ENCODE measurements at places on chromosomes 7 and 10. TPM values are rescaled to one million over a fixed set of nuclear protein-coding genes. Genes with fewer than 3 reads are reported as not detected.

The LIPK gene
- not detected for total RNA-seq

The PRKCQ gene
- total RNA-seq = not detected

The PAPOLB gene
- not detected for total RNA-seq

The RGR gene
- not detected for total RNA-seq

- H3K4me1 ChIP-seq = peaks cover 4% of the 10 kb centered on the region
- DNase-seq = no peak
- H3K27ac ChIP-seq = no peak overlapping the region
- H3K36me3 ChIP-seq = no peaks in the 10 kb centered on the region
- H3K4me3 ChIP-seq = no peak overlapping the region
Measured at GRCh38 chr7:14219125-14219524, 229.7 kb upstream of the ETV1 start.

GRCh38 chr7:135761751-135762488 is 13.3 kb upstream of the FAM180A start:
- H3K27ac ChIP-seq = peak overlapping the region; percentile 96
- peak; percentile 81 for DNase-seq
- H3K27me3 ChIP-seq = peaks cover 3% of the 10 kb centered on the region
- peak overlapping the region; percentile 62 for H3K4me3 ChIP-seq
- H3K36me3 ChIP-seq = peaks cover 6% of the 10 kb centered on the region

DNA sequence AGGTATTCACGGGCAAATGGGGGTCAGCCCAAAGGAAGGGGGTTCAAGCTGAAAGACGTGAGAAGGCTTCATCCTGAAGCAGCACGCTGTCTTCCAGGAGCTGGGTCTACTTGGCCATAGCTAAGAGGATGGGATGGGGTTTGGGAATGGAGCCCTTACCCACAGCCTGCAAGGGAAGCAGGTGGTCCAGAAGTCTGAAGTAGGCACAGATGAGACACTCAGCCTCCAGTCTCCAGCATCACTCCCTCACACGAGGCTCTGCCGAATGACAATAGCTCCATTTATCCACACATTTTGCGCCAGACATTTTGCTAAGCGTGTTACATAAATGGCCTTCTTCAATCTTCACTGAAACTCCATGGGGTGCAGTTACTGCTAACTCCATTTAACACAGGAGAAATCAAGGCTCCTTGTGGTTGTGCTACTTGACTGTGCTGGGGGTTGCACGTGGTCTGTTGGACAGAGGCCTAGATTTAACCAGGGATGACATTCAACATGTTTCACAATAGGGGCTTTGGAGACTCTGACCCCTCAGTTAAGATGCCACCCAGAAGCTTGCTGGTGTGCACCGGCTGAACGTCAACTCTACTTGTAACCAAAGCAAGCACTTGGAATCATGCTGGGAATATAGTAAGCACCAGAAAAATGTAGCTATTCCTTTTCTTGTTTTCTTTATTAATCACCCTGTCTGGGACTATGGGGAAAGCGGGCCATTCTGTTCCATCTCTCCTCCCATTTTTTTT is 85.3 kb downstream of the FAM241B start:
- H3K4me1 ChIP-seq = peaks cover 22% of the 10 kb centered on the region
- H3K27ac ChIP-seq = no peak overlapping the region
- DNase-seq = peak; percentile 39
- no peaks in the 10 kb centered on the region for H3K36me3 ChIP-seq
- H3K27me3 ChIP-seq = peaks cover 42% of the 10 kb centered on the region
- H3K4me3 ChIP-seq = no peak overlapping the region

- no peaks in the 10 kb centered on the region for H3K27me3 ChIP-seq
- peaks cover 16% of the 10 kb centered on the region for H3K36me3 ChIP-seq
- peak overlapping the region; percentile 59 for H3K27ac ChIP-seq
- peak; percentile 32 for DNase-seq
Measured at GRCh38 chr10:22630234-22631174, 83.9 kb downstream of the PIP4K2A start.

DNA sequence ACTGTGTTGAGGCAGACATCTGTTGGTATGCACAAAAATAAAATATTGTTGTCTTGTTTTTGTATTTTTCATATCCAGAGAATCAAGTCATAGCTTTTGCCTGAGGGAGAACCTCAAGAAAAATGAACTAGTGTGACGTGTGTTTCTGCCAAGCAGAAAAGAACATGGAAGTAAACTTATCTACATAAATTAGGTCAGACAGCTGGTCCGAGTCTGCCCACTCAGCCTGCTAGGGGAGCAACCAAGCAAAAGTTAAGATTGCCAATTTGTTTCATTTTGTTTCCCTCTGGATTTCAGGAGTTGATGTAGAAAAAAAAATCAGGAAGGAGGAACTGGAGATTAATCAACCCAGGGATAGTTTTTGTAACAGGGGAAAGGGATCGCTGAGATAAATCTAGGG is 572.4 kb upstream of the LRRTM3 start:
- no peak overlapping the region for H3K27ac ChIP-seq
- DNase-seq = no peak
- no peak overlapping the region for H3K4me3 ChIP-seq
- H3K36me3 ChIP-seq = no peaks in the 10 kb centered on the region
- no peaks in the 10 kb centered on the region for H3K4me1 ChIP-seq

DNA sequence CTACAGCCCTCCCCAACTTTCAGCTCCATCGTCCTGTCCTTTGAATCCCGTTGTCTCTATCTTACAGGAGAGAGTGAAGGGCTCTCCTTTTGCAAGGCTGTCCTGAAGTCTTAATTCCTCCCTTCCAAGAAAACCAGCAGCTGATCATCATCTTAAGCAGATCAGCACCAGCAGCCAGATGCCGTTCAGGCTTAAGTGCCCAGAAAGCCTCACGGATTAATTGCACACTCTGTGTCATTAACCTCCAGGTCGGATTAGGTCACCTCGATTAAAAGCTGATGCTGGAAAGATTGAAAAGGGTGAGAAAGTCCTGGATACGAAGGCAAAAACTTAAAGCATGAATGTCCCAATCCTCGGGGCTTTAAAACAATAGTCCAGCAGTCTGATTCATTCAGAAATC is 24.8 kb upstream of the ADARB2 start:
- H3K27ac ChIP-seq = no peak overlapping the region
- no peaks in the 10 kb centered on the region for H3K27me3 ChIP-seq
- peaks cover 5% of the 10 kb centered on the region for H3K36me3 ChIP-seq
- no peak for DNase-seq

DNA sequence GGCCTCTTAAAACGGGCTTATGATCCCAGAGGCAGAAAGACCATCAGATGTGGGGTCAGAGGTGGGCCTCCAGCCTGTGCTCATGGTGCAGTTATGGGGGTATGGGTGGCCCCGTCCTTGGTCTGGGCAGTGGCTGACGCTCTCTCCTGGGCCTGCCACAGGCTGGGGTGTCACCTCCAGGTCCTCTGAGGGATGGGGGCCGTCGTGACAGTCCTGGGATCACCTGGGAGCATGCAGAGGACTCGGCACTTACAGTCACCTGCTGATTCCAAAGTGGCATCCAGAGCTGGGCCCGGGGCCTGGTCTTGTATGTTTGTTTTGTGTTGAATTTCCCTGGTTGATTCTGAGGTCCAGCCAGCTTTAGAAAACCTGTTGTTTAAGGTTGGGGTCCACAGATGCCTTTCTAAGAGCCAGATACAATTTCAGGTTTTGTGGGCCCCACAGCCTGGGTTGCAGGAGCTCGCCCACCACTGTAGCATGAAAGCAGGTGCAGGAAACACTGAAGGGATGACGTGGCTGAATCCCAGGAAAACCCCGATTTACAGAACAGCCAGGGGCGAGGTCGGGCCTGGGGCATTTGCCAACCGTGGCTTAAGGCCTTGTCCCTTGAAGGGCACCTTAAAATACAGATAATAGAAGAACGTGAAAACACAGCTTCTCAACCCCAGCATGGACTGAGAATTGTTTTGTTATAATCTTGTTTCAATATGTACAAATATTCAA is 170.7 kb upstream of the PPP2R2D start:
- H3K36me3 ChIP-seq = no peaks in the 10 kb centered on the region
- H3K27ac ChIP-seq = no peak overlapping the region
- H3K27me3 ChIP-seq = no peaks in the 10 kb centered on the region
- no peak for DNase-seq

DNA sequence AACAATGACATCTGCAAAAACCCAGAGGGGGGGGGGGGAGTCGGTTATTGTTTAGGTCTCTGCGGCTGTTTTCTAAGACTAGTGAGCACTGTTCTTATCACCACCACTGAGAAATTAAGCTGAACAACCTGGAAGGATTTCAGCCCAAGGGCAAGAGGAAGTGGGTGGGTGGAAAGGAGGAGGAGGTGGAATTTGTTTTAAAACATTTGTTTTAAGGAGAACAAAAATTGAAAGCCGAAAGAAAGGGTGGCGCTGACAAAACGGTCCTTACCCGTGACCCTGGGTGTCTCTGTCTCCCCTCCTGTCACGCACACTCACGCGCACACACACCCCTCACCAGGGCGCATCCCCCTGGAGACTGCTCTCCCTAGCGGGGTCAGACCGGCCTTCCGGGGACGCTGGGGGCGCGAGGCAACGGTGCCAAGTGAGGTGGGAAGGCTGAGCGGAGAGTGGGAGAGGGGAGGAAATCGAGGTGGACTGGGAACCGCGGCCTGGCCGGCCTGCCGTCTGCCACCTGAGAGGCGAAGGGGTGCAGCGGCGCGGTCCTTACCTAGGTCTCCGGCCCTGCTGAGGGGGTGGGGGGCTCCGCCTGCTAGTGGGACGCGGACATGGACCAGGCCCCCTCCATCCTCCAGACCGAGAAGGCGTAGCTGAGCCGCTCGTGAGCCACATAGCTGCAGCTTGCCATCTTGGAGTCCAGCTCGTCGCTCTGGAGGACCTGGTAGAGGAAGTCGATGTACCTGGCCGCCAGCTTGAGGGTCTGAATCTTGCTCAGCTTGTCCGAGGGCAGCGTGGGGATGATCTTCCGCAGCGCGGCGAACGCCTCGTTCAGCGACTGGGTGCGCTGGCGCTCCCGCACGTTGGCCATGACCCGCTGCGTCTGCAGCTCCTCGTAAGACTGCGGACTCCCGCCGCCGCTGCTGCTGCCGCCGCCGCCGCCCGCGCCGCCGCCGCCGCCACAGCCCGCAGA is 1.0 kb downstream of the TWIST1 start:
- H3K27ac ChIP-seq = peak overlapping the region; percentile 90
- DNase-seq = no peak
- peaks cover 66% of the 10 kb centered on the region for H3K4me1 ChIP-seq
- H3K4me3 ChIP-seq = peak overlapping the region; percentile 98
- peaks cover 5% of the 10 kb centered on the region for H3K27me3 ChIP-seq

GRCh38 chr10:51950371-51950995 is 251.1 kb upstream of the CSTF2T start:
- H3K4me1 ChIP-seq = no peaks in the 10 kb centered on the region
- no peak overlapping the region for H3K27ac ChIP-seq
- no peak for DNase-seq
- H3K36me3 ChIP-seq = no peaks in the 10 kb centered on the region
- H3K4me3 ChIP-seq = no peak overlapping the region
- peaks cover 4% of the 10 kb centered on the region for H3K27me3 ChIP-seq

All from HFFc6 (cell line).